ENCODE measurements at places on chromosomes 7 and 10.

GRCh38 chr7:76514926-76515771, 4.8 kb downstream of the UPK3B start:
- no peak for DNase-seq

GRCh38 chr7:157682064-157682945, 345.5 kb downstream of the DNAJB6 start:
- no peak for DNase-seq

DNA sequence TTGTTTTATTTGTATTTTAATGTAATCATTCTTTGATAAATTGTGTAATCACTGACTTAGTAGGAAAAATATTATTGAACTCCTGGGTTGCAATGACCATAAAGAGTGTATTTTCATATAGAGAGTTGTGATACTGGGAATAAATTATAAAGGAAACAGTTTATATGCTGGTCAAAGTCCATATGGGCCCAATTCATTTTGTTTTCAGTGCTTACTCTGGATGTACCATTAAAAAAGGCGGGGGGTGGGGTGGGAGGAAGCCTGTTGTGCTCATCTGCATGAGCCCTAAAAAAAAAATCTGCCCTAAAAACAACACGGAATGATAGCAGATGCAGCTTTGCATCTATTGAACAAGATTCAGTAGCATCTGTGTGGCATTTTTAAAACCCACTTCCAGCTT, 114.2 kb downstream of the BTRC start:
- DNase-seq = no peak

DNA sequence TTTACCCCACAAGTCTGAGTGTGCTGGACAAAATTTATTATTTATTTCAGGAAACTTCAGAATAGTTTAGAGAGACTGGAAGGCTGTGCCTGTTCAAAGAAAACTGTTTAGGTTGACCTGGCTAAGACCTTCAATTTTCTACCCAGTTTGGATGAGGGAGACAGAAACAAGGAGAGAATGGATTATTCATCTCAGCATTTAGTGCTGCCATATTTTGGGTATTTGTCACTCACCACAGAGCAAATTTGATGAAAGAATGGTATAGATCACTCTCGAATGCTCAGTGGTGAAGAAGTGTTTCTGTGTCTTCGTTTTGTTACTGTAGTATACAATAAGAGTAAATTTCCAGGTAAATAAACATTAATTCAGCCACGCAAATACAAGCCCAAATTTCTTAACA, 71.8 kb downstream of the SEMA3C start:
- DNase-seq = no peak

DNA sequence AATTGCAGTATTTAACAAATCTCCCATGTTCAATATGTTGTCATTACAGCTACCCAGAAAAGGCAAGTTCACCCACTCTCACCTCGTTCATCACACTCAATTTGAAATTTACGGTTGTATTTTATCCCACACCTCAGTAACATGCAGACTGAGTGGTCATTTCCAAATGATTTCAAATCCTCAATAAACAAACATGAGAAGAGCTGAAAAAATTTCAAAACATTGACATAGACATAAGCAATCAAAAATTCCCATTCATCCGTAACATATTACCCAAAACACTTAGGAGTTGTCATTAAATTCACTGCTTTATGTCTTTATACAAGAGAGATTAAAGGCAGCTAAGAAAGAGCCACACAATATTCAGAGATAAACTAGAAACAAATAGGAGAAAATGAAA, 61.7 kb upstream of the NEBL start:
- no peak for DNase-seq

GRCh38 chr10:21502348-21502740, 23.1 kb downstream of the SKIDA1 start:
- no peak for DNase-seq

DNA sequence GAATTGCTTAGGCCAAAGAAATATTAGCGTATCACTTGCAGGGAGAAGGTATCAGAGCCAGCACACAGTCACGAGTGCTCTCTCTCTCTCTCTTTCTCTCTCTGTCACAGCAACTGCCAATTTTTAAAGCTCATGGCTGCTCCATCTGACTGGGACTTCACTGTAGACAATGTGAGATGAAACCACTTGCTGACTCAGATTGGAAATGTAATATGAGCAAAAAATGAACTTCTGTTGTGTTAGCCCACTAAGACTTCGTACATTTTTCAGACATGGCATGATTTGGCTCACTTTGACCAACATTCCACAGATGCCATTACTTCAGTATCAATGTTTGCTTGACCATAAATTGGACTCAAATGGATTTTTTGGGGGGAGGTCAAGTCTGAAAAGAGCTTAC, 68.1 kb downstream of the DGKB start:
- no peak for DNase-seq

DNA sequence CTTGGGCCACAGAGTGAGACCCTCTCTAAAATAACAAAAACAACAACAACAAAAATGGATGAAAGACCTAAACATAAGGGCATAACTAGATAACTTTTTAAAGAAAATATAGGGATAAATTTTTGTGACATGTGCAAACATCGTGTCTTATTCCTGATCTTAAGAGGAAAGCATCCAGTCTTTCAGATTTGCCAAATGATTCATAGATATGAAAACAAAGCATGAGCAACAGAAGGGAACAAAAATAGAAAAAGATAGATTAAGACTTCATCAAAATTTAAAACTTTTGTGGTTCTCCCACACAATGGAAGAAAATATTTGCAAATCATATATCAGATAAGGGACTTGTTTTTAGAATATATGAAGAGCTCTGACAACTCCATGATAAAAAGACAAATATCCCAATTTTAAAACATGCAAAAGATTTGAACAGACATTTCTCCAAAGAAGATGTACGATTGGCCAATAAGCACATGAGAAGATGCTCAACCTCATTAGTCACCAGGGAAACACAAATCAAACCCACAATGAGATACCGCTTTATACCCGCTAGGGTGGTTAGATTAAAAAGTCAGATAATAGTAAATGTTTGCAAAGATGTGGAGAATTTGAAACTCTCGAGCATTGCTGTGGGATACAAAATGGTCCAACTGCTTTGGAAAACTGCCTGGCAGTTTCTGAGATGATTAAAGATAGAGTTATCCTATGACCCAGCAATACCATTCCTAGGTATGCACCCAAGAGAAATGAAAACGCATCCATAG, 20.3 kb downstream of the PPIF start:
- DNase-seq = no peak

GRCh38 chr10:86671985-86672710, 3.8 kb downstream of the LDB3 start:
- DNase-seq = no peak
